ENCODE measurements at places on chromosomes 12 and 14. TPM values are rescaled to one million over a fixed set of nuclear protein-coding genes. Genes with fewer than 3 reads are reported as not detected.

ING4 gene
- total RNA-seq = 18.5 TPM

KCNH3 gene
- 2.5 TPM for total RNA-seq

ANO6 gene
- total RNA-seq = 19.7 TPM

ADCK1 gene
- total RNA-seq = 7.5 TPM

TMEM30B gene
- 1.7 TPM for total RNA-seq

GRCh38 chr12:131428091-131428685 lies 282.7 kb upstream of the SFSWAP start:
- no peak overlapping the region for H3K27ac ChIP-seq
- no peak overlapping the region for H3K4me3 ChIP-seq
- H3K4me1 ChIP-seq = no peaks in the 10 kb centered on the region

- H3K27me3 ChIP-seq = no peaks in the 10 kb centered on the region
- no peaks in the 10 kb centered on the region for H3K4me1 ChIP-seq
These were observed 131.5 kb upstream of the RTL1 start for GRCh38 chr14:101034986-101035385.

GRCh38 chr14:72554401-72554800 lies 339.5 kb downstream of the DPF3 start:
- H3K27me3 ChIP-seq = peaks cover 4% of the 10 kb centered on the region
- H3K27ac ChIP-seq = no peak overlapping the region
- DNase-seq = no peak
- no peaks in the 10 kb centered on the region for H3K4me1 ChIP-seq
- no peaks in the 10 kb centered on the region for H3K36me3 ChIP-seq
- H3K4me3 ChIP-seq = no peak overlapping the region

Measured in CD8-positive, alpha-beta memory T cell (primary cell).